Placental epithelial cell (primary cell): ENCODE measurements at places on chromosomes 5 and 9. TPM values are rescaled to one million over a fixed set of nuclear protein-coding genes. Genes with fewer than 3 reads are reported as not detected.

The MCTP1 gene
- under 0.01 and 0.39 TPM in 2 replicates for total RNA-seq

The PLAC8L1 gene
- not detected in 2 replicates for total RNA-seq

The GABRP gene
- 1,966 and 2,414 TPM in 2 replicates for total RNA-seq

The RASEF gene
- total RNA-seq = 0.33 and 0.39 TPM in 2 replicates

The PTPA gene
- 70.7 and 94.2 TPM in 2 replicates for total RNA-seq

The DBH gene
- total RNA-seq = not detected in 2 replicates

The TTC39B gene
- 1.6 TPM in 2 replicates for total RNA-seq

The CARTPT gene
- total RNA-seq = not detected in 2 replicates

The ADAMTSL2 gene
- total RNA-seq = not detected in 2 replicates

The CD72 gene
- 1.2 and 3.5 TPM in 2 replicates for total RNA-seq

The LCN15 gene
- not detected in 2 replicates for total RNA-seq

The FBP1 gene
- not detected in 2 replicates for total RNA-seq

The TMEFF1 gene
- 0.22 and 0.39 TPM in 2 replicates for total RNA-seq

The ADGRD2 gene
- total RNA-seq = not detected in 2 replicates

The DRD1 gene
- not detected in 2 replicates for total RNA-seq

The NOL8 gene
- total RNA-seq = 15.3 and 17.1 TPM in 2 replicates

The SPATA31D4 gene
- not detected in 2 replicates for total RNA-seq

The CCDC152 gene
- total RNA-seq = 0.39 and 0.54 TPM in 2 replicates

The C9 gene
- total RNA-seq = not detected in 2 replicates

The MYOZ3 gene
- not detected in 2 replicates for total RNA-seq

The N4BP3 gene
- 0.39 and 0.54 TPM in 2 replicates for total RNA-seq

The PPP3R2 gene
- total RNA-seq = not detected in 2 replicates

The PCDHB3 gene
- total RNA-seq = 0.11 and 0.39 TPM in 2 replicates

The DIRAS2 gene
- total RNA-seq = 0.11 and 0.39 TPM in 2 replicates

The CCL27 gene
- total RNA-seq = not detected in 2 replicates

The RNF224 gene
- 0.76 and 2.0 TPM in 2 replicates for total RNA-seq

The ARL14EPL gene
- not detected in 2 replicates for total RNA-seq

The PIP5KL1 gene
- 8.6 and 15.3 TPM in 2 replicates for total RNA-seq

The LECT2 gene
- total RNA-seq = not detected in 2 replicates

The PAPPA gene
- total RNA-seq = 23.2 and 79.6 TPM in 2 replicates

The COX7C gene
- 114 TPM in 2 replicates for total RNA-seq

The CXCL14 gene
- total RNA-seq = not detected in 2 replicates

The SPINK1 gene
- not detected in 2 replicates for total RNA-seq
